ENCODE measurements at places on chromosomes 3 and 15.

GRCh38 chr15:83288381-83288801 is 3.9 kb upstream of the BNC1 start:
- DNase-seq, result no peak

DNA sequence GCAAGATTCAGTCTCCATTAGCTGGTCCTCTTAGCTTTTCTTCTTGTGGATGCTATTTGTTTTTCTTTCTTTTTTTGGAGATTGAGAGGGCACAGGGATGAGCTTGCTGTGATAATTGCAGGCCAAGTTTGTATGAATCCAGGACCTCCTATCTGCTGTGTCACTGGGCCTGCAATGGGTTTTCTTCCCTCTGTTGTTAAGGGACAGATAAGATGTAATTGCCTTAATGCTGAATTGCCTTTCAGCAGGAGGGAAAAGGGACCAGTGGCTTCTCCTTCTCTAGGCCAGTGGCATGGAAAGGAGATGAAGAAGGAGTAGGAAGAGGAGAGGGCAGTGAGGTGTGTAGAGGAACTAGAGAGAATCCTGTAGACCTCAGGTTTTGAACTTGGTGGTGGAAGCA is 29.9 kb downstream of the PTPRG start:
- no peak for DNase-seq

DNA sequence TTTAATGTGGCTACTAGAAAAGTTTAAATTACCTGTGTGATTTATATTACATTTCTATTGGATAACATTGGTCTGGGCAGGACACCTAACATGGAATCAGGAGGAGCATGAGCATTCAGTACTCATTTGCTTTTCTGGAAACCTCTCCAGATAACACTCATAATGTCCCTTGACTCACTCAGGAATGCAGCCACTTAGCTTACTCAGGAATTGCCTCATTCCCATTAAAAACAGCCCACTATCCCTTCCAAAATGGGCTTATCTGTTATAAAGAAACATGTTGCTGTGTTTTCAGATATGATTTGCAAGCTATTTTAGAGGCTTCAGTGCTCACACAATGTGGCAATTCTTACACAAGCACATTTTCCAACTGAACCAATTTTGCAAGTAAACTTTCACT is 17.1 kb downstream of the GBE1 start:
- no peak for DNase-seq

DNA sequence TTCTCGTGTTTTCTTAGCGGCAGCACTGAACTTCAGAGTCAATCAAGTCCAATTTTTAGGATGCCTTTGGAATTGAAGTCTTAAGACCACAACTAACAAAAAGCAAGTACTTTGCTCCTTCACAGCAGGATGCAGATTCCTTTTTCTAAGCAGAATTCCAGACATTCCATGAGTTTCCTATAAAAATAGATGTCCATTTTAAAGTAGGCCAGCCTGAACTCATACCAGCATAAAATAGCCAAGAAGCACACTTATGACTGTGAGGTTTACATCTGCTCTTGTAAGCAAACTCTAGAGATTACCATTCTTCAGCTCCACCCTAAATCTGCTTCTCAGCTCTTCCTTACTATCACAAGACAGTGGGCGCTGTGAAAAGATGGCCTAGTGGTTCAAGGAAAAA is 85.8 kb downstream of the THBS1 start:
- no peak for DNase-seq

GRCh38 chr15:40064231-40064894 is 25.4 kb upstream of the SRP14 start:
- DNase-seq, result no peak

- DNase-seq, result no peak
Observed at GRCh38 chr3:126407412-126408044, 12.8 kb downstream of the CFAP100 start.

- DNase-seq, result no peak
Observed at GRCh38 chr15:48560321-48561051, 85.0 kb downstream of the FBN1 start.

- DNase-seq, result no peak
Observed at GRCh38 chr3:38773528-38773927, 42.5 kb downstream of the SCN10A start.

DNA sequence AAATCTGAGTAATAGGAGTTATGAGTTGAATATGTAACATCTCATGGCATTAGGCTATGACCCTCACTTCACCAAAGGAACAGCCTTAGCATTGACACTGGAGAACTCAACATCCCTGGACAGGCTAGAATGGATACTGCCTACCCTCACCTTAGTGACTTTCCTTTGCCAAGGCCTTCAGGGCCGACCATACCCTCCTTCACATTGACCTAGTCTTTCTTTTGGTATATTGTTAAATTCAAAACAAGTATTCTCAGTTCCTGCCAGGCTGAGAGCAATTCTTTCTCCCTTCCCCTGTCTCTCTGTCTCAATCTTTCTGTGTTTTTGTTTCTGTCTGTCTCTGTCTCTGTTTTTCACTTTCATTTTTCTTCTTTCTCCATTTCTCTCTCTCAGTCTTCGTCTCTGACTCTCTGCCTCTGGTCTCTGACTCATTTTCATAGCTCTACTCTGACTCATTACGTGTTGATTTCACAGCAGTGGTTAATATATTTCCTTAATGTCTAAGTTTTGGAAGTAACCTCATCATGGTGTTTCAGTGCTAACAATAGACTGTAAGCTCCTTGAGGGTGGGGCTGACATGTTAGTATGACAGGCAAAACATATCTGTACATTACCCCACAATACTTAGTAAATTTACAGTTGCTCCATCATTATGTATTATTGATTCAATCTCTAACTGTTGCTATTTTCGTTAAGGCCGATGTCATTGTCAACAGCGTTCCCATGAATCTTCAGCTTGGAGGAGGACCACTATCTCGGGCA is 32.5 kb downstream of the PARP15 start:
- peak; percentile 57 for DNase-seq

GRCh38 chr3:181919375-181919774 is 207.7 kb downstream of the SOX2 start:
- no peak for DNase-seq

DNA sequence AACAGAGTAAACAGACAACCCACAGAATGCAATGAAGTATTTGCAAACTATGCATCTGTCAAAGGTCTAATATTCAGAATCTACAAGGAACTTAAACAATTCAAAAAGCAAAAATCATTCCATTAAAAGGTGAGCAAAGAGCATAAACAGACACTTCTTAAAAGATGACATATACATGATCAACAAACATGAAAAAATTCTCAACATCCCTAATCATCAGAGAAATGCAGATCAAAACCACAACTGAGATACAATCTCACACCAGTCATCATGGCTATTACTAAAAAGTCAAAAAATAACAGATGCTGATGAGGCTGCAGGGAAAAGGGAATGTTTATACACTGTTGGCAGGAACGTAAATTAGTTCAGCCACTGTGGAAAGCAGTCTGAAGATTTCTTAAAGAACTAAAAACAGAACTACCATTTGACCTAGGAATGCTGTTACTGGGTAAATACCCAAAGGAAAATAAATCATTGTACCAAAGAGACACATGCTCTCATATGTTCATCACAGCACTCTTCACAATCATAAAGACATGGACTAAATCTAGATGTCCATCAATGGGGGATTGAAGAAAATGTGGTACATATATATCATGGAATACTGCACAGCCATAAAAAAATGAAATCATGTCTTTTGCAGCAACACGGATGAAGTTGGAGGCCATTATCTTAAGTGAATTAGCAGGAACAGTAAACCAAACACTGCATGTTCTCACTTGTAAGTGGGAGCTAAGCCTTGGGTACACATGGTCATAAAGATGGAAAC is 393.3 kb upstream of the CBLB start:
- no peak for DNase-seq

DNA sequence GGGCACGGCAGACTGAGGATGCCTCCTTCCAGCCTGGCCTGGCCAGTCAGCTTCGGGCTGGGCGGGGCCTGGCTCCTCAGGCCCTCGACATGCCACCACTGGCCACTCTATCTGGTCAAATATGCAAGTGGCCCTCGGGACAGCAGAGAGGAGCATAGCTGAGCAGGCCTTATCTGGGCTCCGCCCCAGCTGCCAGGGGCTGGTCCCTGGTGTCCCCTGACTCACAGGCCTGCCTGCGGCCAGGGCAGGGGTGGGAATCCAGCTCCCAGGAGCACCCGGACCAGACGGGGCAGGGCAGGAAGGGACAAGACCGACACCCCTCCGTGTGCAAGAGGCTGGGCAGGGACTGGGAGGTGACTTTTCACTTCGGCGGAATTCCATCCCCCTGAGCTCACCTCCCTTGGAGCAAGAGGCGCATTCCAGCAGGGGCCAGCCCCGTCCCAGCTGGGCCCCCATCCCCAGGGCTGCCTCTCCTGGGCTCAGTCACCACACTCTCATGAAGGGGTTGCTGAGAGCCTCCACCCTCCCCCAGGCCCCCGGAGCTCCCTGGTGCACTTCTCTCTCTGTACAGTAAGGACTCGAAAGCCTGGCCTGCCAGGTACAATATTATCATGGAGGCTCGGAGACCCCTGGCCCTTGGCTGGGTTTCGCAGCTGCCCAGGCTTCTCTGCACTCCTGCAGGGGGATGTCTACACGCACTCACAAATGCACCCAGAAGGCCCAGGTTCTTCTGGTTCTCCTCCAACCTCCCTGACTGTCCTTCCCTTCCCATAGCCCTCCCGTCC is 29.5 kb downstream of the WNT7A start:
- DNase-seq, result no peak
